ENCODE measurements at places on chromosomes 2 and 18. TPM values are rescaled to one million over a fixed set of nuclear protein-coding genes. Genes with fewer than 3 reads are reported as not detected.

TMEM178A gene
- 1.4 TPM for total RNA-seq

DNA sequence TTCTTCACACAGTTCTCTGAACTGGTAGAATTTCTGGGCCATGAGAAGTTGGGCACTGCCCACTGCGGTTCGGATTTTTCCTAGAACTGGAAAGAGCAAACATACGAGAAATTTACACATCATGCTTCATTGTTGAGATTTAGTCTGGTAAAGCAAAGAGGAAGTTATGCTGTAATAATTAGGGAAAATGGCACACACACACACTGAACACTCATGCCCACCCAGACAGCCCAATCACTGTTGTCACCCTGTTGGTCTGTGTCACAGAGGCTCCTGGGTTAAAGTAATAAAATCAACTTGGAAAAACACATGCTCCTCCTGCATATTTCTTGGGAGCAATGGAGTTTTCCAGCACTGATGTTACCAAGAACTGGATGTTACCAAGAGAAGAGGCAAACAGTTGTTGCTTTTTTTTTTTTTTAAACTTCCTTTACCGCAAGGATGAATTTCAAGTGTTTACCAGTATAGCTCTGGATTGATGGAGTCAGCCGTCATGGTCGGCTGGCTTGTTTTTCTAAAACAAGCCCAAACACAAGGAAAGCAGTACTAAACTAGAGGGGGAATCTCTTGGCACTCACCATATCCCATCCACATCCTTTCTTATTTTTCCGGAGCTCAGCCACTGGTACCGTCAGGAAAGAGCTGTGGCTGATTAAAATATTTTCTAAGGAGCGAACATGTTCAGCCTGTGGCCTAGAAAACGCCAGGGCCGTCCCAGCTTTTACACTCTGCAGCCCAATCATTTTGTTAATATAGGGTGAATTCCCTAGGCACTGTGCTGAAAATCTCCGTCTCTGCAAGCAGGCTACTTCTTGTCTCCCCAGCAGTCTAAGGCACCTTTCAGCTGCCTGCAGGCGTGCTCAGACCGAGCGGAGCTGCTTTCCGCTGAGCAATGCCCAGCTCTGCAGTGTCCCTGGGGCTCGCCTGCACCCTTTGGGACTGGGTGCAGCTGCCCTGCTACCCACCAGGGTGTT is 58.9 kb downstream of the TGIF1 start:
- DNase-seq: no peak
- no peaks in the 10 kb centered on the region for H3K36me3 ChIP-seq
- no peaks in the 10 kb centered on the region for H3K27me3 ChIP-seq

- DNase-seq: no peak
- peaks cover 3% of the 10 kb centered on the region for H3K36me3 ChIP-seq
- no peaks in the 10 kb centered on the region for H3K4me1 ChIP-seq
- H3K27me3 ChIP-seq: peaks cover 18% of the 10 kb centered on the region
- no peak overlapping the region for H3K27ac ChIP-seq
Measured at GRCh38 chr2:240199133-240199870, 58.8 kb upstream of the OTOS start.

GRCh38 chr2:132567682-132568081 is 102.3 kb downstream of the LYPD1 start:
- no peak overlapping the region for H3K4me3 ChIP-seq
- no peaks in the 10 kb centered on the region for H3K36me3 ChIP-seq
- H3K27ac ChIP-seq: no peak overlapping the region
- DNase-seq: no peak

GRCh38 chr2:205494537-205495235 is 187.6 kb upstream of the NRP2 start:
- H3K4me1 ChIP-seq: peaks cover 22% of the 10 kb centered on the region
- H3K4me3 ChIP-seq: no peak overlapping the region
- DNase-seq: no peak
- no peak overlapping the region for H3K27ac ChIP-seq

GRCh38 chr2:48109491-48110204 is 203.3 kb upstream of the FBXO11 start:
- no peaks in the 10 kb centered on the region for H3K27me3 ChIP-seq
- H3K4me1 ChIP-seq: peaks cover 31% of the 10 kb centered on the region
- no peak overlapping the region for H3K27ac ChIP-seq
- no peak for DNase-seq
- no peaks in the 10 kb centered on the region for H3K36me3 ChIP-seq
- no peak overlapping the region for H3K4me3 ChIP-seq

CCDC68 gene
- total RNA-seq: not detected

DNA sequence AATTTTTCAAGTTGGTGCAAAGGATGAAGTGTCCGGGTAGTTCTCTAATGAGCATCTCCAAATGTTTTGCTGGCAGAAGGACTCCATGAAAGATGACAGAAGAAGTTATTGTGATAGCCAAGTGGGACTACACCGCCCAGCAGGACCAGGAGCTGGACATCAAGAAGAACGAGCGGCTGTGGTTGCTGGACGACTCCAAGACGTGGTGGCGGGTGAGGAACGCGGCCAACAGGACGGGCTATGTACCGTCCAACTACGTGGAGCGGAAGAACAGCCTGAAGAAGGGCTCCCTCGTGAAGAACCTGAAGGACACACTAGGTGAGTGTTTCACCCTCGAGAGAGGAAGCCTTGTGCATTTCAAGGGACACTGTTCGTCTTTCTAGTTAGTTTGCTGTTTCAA is 110.3 kb downstream of the NCK2 start:
- no peaks in the 10 kb centered on the region for H3K4me1 ChIP-seq
- no peak overlapping the region for H3K27ac ChIP-seq
- no peak for DNase-seq

- H3K4me3 ChIP-seq: peak within 1 kb of the TSS; percentile 75
- H3K36me3 ChIP-seq: peaks cover 2% of the 10 kb centered on the region
- H3K27me3 ChIP-seq: peaks cover 86% of the 10 kb centered on the region
- peaks cover 47% of the 10 kb centered on the region for H3K4me1 ChIP-seq
- DNase-seq: peak; percentile 96
Measured at GRCh38 chr18:57434536-57435494, at the start of gene ONECUT2. Gene ONECUT2, plus strand, starts transcription at chr18:57435374. Its CDS starts 343 bp downstream, at chr18:57435717.

- peaks cover 96% of the 10 kb centered on the region for H3K4me1 ChIP-seq
- no peaks in the 10 kb centered on the region for H3K27me3 ChIP-seq
- no peak overlapping the region for H3K4me3 ChIP-seq
- no peaks in the 10 kb centered on the region for H3K36me3 ChIP-seq
- H3K27ac ChIP-seq: peak overlapping the region; percentile 38
Measured at GRCh38 chr2:9232166-9232479, 25.5 kb downstream of the ASAP2 start.

DNA sequence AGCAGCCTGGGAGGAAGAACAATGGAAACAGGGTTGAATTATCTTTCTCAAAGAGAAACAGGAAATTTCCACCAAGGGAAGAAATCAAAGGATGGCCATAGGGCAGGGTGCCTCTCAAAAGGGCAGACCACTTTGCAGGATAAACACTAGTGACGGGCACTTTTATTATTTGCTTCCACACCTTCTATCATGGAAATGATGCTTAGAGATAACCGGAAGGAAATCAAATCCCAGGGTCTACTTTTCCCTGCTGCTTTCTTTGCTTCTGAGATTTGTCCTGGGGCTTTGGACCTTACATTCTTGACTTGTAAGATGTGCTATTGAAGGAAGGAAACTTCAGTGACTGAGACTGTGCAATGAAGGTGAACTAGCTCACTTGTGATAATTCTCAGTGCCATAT is 1.1 kb upstream of the SCN9A start:
- no peaks in the 10 kb centered on the region for H3K27me3 ChIP-seq
- H3K27ac ChIP-seq: peak overlapping the region; percentile 34
- no peak for DNase-seq
- H3K4me1 ChIP-seq: peaks cover 33% of the 10 kb centered on the region
- H3K36me3 ChIP-seq: no peaks in the 10 kb centered on the region
- peak overlapping the region; percentile 97 for H3K4me3 ChIP-seq

DNA sequence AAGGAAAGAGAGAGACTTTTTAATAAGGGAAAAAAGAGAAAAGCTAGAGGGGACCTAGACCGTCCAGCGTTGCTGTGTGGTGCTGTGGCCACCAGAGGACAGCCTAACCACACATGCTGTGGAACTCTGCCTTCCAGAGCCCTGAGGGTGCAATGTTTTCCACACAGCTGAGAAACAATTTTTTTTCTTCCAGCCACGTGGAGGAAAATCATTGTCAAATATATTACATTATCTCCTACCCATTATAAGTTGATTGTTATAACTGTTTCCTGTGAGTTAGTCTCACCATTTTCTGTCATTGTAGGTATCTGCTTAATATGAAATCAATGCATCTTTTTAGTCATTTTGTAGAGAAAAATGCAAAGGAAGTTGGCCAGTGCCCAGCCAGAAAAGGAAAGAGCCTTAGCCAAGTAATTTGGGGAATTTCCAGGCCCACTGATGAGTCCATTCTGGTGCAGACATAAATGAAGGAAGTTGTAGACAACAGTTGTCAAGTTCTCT is 5.9 kb upstream of the MRPL19 start:
- no peak overlapping the region for H3K4me3 ChIP-seq
- no peak for DNase-seq
- H3K4me1 ChIP-seq: peaks cover 8% of the 10 kb centered on the region
- peak overlapping the region; percentile 30 for H3K27ac ChIP-seq
- peaks cover 17% of the 10 kb centered on the region for H3K27me3 ChIP-seq

DNA sequence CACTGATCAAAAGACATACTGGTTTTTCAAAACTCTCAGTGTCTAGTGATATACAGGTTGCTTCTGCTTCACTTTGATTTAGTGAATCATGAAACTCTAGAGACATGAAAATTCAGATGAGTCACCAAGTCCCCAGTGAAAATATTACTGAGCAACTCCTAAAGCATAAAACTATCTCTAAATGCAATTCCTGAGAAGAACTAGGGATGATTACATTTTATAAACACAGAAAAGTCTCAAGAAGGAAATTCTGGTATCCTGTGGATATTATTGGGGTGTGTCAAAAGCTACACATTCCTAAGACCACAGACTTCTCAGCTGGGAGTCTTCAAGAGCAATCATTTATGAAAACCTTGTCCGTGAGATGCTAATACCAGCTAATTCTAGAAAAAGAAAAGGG is 9.7 kb downstream of the LRRTM4 start:
- no peak overlapping the region for H3K27ac ChIP-seq
- no peaks in the 10 kb centered on the region for H3K36me3 ChIP-seq
- no peak overlapping the region for H3K4me3 ChIP-seq
- H3K4me1 ChIP-seq: peaks cover 5% of the 10 kb centered on the region
- H3K27me3 ChIP-seq: no peaks in the 10 kb centered on the region
